ENCODE measurements at places on chromosomes 7 and 10.

GRCh38 chr7:64037095-64037494, 8.1 kb upstream of the ZNF727 start:
- no peak for DNase-seq

DNA sequence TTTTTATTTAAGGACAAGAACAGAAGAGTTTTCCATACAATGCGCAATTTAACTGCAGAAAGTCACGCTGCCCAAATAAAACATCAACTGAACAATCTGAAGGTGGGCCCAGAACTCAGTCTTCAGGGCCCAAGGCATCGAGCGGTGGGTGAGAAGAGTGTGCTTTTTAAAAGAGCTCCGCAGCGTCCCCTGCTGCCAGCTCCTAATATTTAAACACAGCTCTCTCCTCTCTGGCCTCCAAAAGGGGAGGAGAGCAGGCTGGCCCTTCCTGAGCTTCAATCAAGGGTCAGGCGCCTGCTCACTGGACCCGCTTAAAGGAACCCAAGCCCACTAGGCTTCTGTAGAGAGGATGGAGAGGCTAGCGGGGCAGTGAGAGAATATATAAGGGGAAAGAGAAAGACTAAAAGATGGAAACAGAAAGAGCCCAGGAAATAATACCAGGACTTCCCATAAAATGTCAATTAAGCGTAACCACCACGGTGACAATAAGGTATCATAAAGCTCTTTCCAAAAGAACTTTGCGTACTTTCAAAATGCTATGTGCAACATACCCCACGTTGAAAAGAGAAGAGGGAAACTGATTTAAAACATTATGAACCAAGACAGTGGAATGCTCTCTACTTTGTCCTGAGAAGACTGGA, 2.8 kb downstream of the FAM53B start:
- peak; percentile 68 for DNase-seq

GRCh38 chr10:72316748-72317435, 37.8 kb downstream of the DNAJB12 start:
- DNase-seq: no peak

DNA sequence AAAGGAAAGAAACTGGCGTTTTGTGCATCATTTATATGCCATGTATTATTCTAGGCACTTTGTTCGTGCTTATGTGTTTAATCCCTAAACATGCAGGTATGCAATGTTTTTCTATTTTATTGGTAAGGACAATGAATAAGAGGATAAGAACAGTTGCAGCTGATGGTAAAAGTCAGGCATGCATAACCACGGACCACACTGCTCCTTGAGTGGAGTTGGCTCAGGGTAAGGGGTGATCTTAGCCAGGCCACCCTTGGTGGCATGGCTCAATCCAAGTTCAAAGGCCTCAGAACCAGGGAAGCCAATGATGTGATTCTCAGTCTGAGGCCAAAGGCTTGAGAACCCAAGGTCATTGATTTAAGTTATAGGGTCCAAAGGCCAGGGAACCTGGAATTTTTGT, 1068.1 kb downstream of the NRG3 start:
- DNase-seq: no peak

- no peak for DNase-seq
These were observed 88.4 kb upstream of the C10orf90 start for GRCh38 chr10:126758867-126759266.

- no peak for DNase-seq
These were observed 25.8 kb upstream of the PLPP4 start for GRCh38 chr10:120431251-120431651.

GRCh38 chr7:157253850-157254249, 83.0 kb upstream of the DNAJB6 start:
- DNase-seq: no peak

DNA sequence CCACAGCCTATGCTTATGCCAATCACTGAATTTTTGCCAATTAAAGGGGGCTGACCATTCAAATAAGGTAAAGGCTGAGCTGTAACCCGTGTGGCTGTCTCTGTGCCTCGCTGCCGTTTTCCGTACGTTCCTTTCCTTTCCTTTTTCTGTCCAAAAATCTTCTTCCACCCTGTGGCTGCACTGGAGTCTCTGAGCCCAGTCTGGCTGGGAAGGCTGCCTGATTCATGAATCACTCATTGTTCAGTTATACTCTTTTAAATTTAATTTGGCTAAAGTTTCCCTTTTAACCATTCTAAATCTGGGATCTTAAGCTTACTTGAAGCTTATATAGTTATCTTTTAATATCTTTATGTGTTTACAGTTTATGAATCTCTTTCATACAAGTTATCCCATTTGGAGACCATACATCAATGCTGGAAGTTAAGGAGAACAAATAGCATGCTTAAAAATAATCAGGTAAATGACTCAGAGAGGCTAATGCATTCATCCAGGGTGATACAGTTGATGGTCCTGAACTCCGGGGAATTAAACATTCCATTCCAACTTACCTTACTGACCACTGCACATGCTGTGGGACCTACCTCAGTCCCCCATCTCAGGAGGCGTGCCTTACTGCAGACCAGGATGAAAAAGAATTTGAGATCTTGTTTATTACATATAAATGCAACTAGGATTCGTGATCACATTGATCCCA, 385.3 kb upstream of the ADARB2 start:
- DNase-seq: no peak

Data from HCEC 1CT (cell line).